Foreskin keratinocyte (primary cell): ENCODE measurements at places on chromosomes 5 and 9. TPM values are rescaled to one million over a fixed set of nuclear protein-coding genes. Genes with fewer than 3 reads are reported as not detected.

DNA sequence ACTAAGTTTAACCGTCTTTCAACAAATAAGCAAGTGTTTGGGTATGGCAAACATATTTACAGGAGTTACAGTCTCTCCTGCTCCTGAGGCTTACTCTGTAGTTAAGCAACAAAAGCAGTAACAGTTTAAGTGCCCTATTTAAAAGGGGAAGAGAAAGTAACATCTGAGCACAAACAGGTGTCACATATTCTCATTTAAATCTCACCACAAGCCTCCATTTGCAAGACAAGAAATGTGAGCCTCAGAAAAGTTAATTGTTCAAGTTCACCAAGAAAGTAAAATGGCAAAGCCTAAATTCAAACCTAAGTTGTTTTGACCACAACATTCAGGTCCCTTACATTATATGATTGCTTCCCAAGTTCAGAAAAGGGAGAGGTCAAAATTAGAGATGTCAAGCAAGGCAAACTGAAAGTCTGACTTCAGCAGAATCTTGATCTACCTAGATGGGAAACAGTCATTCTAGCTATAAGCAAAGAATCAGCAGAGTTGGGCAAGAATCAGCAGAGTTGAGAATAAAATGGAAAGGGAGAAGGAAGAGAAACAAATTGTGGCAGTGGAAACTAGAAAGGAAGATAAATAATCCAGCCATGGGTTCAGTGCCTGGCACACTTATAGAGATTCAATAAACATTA, 93.4 kb downstream of the STRBP start:
- no peak for DNase-seq

DNA sequence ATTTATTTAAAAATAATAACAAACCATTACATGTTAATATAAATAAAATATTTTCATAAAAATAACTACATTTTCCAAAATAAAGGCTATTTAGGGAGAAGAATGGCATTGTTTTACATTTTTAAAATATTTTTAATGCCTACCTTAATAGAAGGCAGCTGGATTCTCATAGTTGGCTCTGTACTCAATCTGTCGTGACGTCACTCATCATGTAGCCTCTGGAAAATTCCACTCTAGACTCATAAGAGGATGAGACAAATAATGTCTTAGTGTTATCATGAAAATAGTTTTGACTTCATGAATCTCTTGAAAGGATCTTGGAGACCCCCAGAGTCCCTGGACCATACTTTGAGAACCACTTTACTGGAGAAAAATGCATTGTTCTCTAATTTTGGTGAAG, 93.1 kb downstream of the NXNL2 start:
- DNase-seq, result no peak

PCDHB16 gene
- polyA plus RNA-seq, result not detected in 2 replicates

FAM151B gene
- polyA plus RNA-seq, result 0.68 and 0.70 TPM in 2 replicates

GRCh38 chr5:1524481-1524798, 680 bp upstream of the LPCAT1 start:
- no peak for DNase-seq

GRCh38 chr9:83466877-83467276, 71.3 kb downstream of the FRMD3 start:
- DNase-seq, result no peak

AJM1 gene
- polyA plus RNA-seq, result 0.33 and 0.54 TPM in 2 replicates

PCDHA1 gene
- polyA plus RNA-seq, result not detected in 2 replicates

DNA sequence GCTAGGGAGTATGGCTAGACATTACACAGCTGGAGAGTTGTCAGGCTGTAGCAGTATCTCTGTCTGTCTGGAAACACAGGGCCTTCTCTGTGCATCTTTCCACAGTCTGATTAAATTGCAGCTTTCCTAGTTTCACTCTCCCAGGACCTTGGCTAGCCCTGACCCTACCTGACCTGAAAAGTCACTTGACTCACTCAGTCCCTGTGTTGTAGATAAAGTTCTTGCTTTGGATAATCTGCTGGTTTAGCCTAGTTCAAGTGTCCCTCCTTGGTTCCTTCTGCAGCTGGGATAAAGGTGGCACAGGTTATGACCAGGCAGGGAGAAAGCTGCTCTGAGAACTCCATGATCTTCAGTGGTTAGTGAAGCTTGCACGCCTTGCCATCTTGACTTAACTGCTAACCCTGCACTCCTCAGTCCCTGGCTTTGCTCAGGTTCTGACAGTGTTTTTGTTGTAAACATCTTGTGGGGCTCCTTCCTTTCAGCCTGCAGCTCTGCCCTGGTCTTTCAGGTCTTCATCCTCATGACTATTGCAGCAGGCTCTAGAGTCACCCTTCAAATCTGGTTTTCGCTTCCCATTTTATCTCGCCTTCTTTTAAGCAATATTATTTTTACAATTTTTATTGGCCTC, 101.0 kb downstream of the PIP5K1B start:
- no peak for DNase-seq

GRCh38 chr9:75238311-75238976, 150.1 kb downstream of the OSTF1 start:
- DNase-seq, result peak; percentile 54

DNA sequence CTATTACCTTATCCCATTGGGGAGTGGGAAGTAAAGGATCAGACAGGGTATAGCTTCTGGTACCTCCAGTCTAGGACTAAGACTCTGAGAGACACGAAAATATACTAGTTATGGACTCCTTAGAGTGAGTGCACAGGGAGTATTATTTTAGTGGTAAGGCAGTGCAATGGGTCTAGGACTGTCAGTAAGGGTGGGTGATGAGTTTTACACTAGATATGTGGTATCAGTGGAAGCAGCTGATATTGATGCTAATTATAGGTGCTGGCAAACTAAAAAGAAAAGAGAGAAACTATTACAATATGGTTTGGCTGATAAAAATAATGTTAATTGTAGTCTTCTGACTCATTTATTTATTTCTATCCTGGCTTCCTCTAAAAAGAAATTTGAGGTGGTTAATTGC, 118.6 kb downstream of the UNC13B start:
- no peak for DNase-seq

DNA sequence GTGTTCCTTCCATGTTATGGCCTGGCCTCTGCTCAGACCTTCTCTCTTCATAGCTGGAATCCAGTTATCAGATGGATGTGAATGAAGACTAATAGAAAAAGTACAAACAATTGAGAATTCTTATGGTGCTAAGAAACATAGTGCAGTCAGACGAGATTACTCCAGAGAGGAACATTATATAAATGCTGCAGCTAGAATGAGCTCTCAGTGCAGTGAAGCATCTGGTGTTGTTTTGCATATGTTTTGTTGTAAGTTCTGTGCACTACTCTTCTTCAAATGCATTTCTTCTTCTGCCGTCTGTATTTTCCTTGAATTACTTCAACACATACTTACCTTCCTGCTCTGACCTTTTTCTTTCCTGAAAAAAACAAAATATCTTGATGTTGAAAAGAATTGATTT, 602.4 kb upstream of the CDH18 start:
- no peak for DNase-seq

DNA sequence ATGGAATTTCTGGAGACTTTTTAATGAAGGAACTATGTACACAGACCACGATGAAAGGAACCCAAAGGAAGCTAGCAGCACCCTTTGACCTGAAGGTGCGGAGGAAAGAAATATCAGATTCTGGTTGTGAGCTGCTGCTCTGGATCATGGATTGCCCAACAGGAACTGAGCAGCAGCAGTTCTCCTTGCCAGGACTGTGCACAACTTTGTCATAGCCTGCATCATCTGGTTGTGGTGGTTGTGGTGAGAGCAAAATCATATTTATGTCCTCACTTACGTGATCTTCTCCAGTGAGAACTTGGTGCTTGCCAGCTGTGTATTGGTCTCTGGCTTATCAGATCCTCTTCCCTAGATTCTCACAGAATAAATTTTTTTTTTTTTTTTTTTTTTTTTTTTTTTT, 70.7 kb upstream of the LPAR1 start:
- no peak for DNase-seq

DNA sequence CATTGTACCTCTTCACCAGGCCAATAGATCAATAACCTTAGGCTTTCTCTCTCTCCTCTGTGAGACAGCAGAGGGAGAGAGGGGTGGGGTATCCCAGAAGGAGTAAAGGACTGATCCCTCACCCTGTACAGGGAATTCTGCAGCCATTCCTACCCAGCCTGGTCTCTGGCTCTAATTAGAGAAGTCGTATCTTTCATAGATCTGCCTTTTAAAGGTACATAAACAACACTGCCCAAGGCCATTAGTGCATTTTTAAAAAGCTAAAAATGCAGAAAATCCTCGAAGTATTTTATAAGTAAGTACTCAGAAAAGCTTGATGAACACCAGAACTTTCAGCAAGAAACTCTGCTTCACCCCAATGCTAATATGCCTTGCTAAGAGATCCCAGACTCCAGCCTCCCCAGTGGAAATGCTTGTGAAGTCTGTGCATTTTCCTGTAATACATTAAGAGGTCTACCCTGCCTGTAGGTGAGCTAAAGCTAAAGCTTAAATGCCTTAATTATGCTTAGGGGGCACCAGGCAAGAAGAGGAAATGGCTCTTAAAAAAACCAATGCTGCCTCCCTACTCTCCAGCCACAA, 200.0 kb upstream of the ANKRD55 start:
- no peak for DNase-seq

GRCh38 chr9:131226226-131226625, 50.1 kb downstream of the FAM78A start:
- DNase-seq, result no peak

- no peak for DNase-seq
Measured at GRCh38 chr5:14362491-14362890, 219.1 kb upstream of the OTULINL start.

GRCh38 chr5:1748271-1748670, 51.4 kb downstream of the MRPL36 start:
- no peak for DNase-seq

FOXE1 gene
- polyA plus RNA-seq, result 0.09 and 0.30 TPM in 2 replicates

- DNase-seq, result no peak
Measured at GRCh38 chr5:6570530-6570929, 62.3 kb downstream of the NSUN2 start.

GRCh38 chr9:93319301-93319991, 132.0 kb upstream of the FAM120A start:
- DNase-seq, result no peak

GRCh38 chr5:41575110-41575779, 64.8 kb upstream of the PLCXD3 start:
- DNase-seq, result no peak

PALM2AKAP2 gene
- not detected in 2 replicates for polyA plus RNA-seq

DNA sequence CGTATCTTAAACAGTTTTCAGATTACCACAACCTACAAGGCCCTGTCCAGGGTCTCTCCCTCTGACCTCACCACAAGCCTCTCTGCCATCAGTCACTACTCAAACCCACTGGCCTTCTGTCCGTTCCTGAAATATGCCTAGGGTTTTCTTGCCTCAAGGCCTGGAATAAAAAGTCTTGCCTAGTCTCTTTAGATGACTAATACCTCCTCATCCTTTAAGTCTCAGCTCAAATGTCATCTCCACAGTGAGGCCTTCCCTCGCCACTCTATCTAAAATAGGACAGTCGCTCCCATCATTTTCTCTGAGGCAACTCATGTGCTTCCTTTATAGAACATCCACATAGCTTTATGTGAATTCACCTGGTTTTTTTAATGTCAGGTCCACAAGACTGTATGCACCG, 5.2 kb downstream of the DENND1A start:
- DNase-seq, result peak; percentile 15

SPEF2 gene
- 0.51 and 0.53 TPM in 2 replicates for polyA plus RNA-seq

GRCh38 chr5:164346785-164347630, 841.6 kb downstream of the MAT2B start:
- no peak for DNase-seq

- no peak for DNase-seq
Measured at GRCh38 chr5:88899096-88899737, 16.2 kb upstream of the MEF2C start.

FAT2 gene
- 26.4 and 26.8 TPM in 2 replicates for polyA plus RNA-seq

GRCh38 chr9:127283917-127284497, 19.4 kb downstream of the GARNL3 start:
- no peak for DNase-seq

GRCh38 chr5:72121780-72122445, 14.6 kb downstream of the MAP1B start:
- no peak for DNase-seq

GRCh38 chr5:64947801-64948200, 179.1 kb downstream of the CWC27 start:
- no peak for DNase-seq

C5orf52 gene
- polyA plus RNA-seq, result not detected in 2 replicates

GRCh38 chr5:140214831-140215230, 39.8 kb downstream of the CYSTM1 start:
- DNase-seq, result no peak

PDE8B gene
- polyA plus RNA-seq, result not detected in 2 replicates

TLX3 gene
- 0.03 TPM in 1 of 2 replicates, not detected in the other for polyA plus RNA-seq

DNA sequence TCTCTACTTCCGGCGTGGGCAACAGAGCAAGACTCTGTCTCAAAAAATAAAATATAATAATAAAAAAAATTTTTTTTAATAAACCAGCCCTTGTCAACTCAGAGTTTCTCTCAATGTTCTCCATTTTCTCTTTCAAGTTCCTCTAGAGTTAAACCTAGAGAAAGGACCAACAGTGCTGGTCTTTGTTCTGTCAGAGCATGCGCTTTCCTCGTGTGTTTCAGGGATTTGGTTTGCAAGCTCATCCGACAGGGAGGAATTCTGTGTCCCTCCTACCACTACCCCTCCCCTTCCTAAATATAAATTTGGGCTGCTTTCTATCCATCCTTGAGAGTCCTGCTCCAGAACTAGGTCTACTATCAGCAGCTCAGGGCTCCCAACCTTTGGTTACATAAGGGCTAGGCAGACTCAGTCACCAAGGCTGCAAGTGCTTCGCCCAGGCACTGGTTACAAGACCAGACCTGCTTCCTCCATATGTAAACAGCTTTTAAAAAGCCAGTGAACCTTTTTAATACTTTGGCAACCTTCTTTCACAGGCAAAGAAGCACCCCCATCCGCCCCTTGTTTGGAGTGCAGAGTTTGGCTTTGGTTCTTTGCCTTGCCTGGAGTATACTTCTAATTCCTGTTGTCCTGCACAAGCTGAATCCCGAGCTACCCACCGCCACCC, 13.5 kb downstream of the SETX start:
- DNase-seq, result peak; percentile 36

HAVCR2 gene
- not detected in 2 replicates for polyA plus RNA-seq

- no peak for DNase-seq
Measured at GRCh38 chr9:132486706-132487350, 76.8 kb downstream of the CFAP77 start.

GRCh38 chr5:685262-686171, 7.6 kb downstream of the TPPP start:
- DNase-seq, result no peak

C9 gene
- polyA plus RNA-seq, result not detected in 2 replicates

GRCh38 chr5:159786901-159787691, 129.2 kb upstream of the ADRA1B start:
- no peak for DNase-seq

- no peak for DNase-seq
Measured at GRCh38 chr5:173928871-173929574, 40.9 kb downstream of the CPEB4 start.

CCDC171 gene
- polyA plus RNA-seq, result 0.18 and 0.20 TPM in 2 replicates

OR1K1 gene
- polyA plus RNA-seq, result not detected in 2 replicates

DNA sequence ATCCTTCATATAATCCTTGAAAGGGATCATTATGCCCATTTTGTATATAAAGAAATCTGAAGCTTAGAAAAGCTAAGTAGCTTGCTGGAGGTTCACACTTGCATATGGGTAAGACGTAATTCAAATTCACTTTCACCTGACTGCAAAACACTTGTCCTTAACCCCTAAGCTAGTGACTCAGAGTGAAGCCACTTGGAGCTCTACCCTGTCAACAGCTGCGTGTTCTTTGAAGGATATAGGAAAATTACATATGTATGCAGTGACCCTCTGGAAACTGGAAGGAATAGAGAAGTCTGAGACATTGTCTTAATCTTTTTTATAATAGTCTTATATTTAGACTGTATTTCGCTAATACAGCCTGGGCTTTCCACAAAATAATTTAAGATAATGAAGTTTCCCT, 80.0 kb upstream of the STK32A start:
- DNase-seq, result no peak

GRCh38 chr5:163867738-163868137, 362.3 kb downstream of the MAT2B start:
- no peak for DNase-seq

PTGDS gene
- not detected in 2 replicates for polyA plus RNA-seq
